IMR-90 (cell line): ENCODE measurements at places on chromosomes 1 and 21. TPM values are rescaled to one million over a fixed set of nuclear protein-coding genes. Genes with fewer than 3 reads are reported as not detected.
A peak's percentile ranks its signal among the peaks of the same experiment; 100 is the strongest.

- H3K4me1 ChIP-seq = no peaks in the 10 kb centered on the region
- no peak for DNase-seq
- H3K27me3 ChIP-seq = 0 out of 2 replicates have a peak, but pooled peaks cover 1% of the 10 kb centered on the region
- H3K4me3 ChIP-seq = no peak overlapping the region
- H3K27ac ChIP-seq = no peak overlapping the region
Measured at GRCh38 chr1:83756984-83757717, 241.8 kb downstream of the TTLL7 start.

GRCh38 chr21:21216047-21216446 is 217.8 kb downstream of the NCAM2 start:
- H3K4me3 ChIP-seq = no peak overlapping the region
- H3K27me3 ChIP-seq = no peaks in the 10 kb centered on the region
- H3K27ac ChIP-seq = no peak overlapping the region
- no peak for DNase-seq

- H3K36me3 ChIP-seq = no peaks in the 10 kb centered on the region
- DNase-seq = no peak
- H3K27ac ChIP-seq = no peak overlapping the region
Measured at GRCh38 chr1:229164836-229165735, 105.8 kb upstream of the RAB4A start.

DNA sequence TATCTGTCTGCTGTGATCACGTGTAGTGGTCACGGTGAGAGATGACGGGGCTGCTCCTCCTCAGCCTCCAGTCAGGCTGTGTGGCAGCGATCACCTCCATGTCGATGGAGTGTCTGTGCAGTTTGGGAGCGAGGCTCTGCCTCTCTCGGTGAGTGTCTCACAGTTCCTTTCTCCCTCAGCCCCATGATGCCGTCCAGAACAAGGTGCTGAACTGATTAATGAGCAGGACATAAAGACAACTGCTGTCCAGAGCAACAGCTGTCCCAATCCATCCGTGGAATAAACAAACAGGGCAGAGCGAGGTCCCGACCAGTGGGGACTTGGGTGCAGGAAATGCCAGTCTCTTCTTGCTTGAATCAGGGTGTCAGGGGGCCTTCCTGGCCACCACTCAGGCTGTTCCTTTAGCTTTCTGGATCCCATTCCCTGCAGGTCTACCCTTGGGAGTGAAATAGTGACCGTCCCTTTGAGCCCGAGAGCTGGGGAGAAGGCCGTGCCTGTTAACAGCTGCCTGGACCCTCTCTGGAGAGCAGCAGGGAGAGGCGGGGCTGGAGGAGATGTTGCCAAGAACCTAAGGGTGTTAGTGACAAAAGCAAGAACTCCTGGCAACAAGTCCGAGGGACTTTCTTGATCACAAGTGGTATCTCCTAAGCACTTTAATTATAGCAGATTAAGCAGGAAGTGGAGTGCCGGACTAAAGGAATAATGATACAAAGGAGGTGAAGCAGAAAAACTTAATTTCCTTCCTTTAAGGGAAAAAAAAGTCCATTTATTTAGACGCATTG is 443.9 kb downstream of the KIF26B start:
- no peak overlapping the region for H3K4me3 ChIP-seq
- H3K36me3 ChIP-seq = peaks cover 1% of the 10 kb centered on the region; the same call in 1 of the 2 replicates
- H3K4me1 ChIP-seq = peaks cover 11% of the 10 kb centered on the region
- peak overlapping the region; percentile 82 for H3K27ac ChIP-seq

- no peaks in the 10 kb centered on the region for H3K4me1 ChIP-seq
- H3K27ac ChIP-seq = no peak overlapping the region
- DNase-seq = no peak
- no peaks in the 10 kb centered on the region for H3K27me3 ChIP-seq
- no peaks in the 10 kb centered on the region for H3K36me3 ChIP-seq
- no peak overlapping the region for H3K4me3 ChIP-seq
Measured at GRCh38 chr1:75520862-75521475, 89.9 kb downstream of the SLC44A5 start.

Gene KRTAP13-2
- polyA plus RNA-seq = not detected in 2 replicates
